NCI-H510A treated with DMSO at 0.1 percent for 48 hours (cell line): ENCODE measurements at places on chromosomes 3 and 15.

- no peak for DNase-seq
Measured at GRCh38 chr3:98766924-98767323, 3.8 kb downstream of the ST3GAL6 start.

GRCh38 chr3:155727836-155728235 lies 17.0 kb downstream of the PLCH1 start:
- DNase-seq = no peak

DNA sequence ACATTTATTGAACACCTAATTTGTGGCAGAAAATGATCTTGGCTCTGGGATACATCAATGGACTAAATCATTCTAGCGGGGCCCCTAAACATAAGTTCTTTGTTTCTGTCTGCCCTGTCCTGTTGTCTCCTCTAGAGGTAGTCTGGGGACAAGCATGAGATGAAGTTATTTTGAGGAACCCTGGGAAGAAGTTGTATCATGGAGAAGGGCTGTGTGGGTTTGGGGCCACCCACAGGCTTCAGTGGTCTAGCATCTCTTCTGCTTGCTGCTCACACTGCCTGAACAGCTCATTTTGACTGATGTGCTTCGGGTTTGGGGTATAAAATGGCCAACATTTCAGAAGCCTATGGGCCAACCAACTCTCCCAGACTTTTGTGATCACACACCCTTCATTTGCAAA lies 50.3 kb upstream of the OSBPL11 start:
- no peak for DNase-seq

- DNase-seq = no peak
Measured at GRCh38 chr3:17176757-17177156, 292.0 kb downstream of the PLCL2 start.

- no peak for DNase-seq
Measured at GRCh38 chr3:47370887-47371697, 9.7 kb upstream of the PTPN23 start.

- DNase-seq = no peak
Measured at GRCh38 chr15:80988148-80988796, 1.3 kb downstream of the MESD start.

DNA sequence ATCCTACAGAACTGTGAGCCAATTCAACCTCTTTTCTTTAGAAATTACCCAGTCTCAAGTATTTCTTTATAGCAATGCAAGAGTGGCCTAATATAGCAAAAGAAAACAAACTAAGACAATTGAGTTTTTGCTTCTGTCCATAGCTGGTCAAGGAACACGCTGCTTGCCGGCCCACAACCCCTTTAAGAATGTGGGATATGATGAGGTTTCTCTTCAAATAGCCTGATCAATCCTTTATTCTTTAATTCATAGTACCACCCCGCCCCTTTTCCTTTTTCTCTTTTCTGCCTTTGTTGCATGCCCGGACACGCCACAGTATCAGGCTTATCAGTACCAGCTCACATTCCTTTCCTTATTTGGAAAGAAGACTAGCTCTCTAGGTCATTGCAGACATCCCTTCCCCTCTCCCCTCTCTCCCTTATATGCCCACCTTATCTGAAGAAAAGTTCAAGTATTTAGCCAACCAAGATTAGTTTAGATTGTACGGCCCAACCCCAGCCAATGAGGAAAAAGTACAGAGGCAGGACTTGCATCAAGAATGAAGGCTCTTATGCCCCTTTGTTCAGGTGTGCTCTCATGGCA lies 404.5 kb downstream of the OCA2 start:
- DNase-seq = peak; percentile 13

- no peak for DNase-seq
Measured at GRCh38 chr3:33826688-33827087, 28.3 kb downstream of the PDCD6IP start.
